Activated CD8-positive, alpha-beta T cell treated with anti-CD3 and anti-CD28 coated beads for 36 hours (primary cell): ENCODE measurements at places on chromosomes 7 and 10. TPM values are rescaled to one million over a fixed set of nuclear protein-coding genes. Genes with fewer than 3 reads are reported as not detected.

DNA sequence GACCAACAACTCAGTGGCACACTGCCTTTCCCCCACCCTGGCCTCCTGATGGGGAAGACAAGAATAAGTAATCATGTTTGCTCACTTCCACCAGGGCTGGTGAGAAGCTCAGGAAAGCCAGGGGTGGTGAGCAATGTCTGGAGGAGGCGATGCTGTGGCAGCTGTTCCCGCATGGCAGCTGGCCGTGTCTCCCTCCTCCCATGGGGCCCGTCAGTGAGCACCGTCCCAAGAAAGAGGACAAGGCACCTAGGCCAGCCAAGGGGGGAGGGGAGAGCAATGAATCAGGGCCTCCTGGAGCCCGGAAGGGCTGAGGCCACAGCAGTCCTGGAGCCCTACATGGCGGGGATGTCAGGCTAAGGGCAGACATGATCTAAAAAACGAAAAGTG is 69.2 kb upstream of the INSIG1 start:
- H3K27me3 ChIP-seq: no peaks in the 10 kb centered on the region
- no peaks in the 10 kb centered on the region for H3K36me3 ChIP-seq
- no peak overlapping the region for H3K4me3 ChIP-seq
- H3K4me1 ChIP-seq: no peaks in the 10 kb centered on the region

DNA sequence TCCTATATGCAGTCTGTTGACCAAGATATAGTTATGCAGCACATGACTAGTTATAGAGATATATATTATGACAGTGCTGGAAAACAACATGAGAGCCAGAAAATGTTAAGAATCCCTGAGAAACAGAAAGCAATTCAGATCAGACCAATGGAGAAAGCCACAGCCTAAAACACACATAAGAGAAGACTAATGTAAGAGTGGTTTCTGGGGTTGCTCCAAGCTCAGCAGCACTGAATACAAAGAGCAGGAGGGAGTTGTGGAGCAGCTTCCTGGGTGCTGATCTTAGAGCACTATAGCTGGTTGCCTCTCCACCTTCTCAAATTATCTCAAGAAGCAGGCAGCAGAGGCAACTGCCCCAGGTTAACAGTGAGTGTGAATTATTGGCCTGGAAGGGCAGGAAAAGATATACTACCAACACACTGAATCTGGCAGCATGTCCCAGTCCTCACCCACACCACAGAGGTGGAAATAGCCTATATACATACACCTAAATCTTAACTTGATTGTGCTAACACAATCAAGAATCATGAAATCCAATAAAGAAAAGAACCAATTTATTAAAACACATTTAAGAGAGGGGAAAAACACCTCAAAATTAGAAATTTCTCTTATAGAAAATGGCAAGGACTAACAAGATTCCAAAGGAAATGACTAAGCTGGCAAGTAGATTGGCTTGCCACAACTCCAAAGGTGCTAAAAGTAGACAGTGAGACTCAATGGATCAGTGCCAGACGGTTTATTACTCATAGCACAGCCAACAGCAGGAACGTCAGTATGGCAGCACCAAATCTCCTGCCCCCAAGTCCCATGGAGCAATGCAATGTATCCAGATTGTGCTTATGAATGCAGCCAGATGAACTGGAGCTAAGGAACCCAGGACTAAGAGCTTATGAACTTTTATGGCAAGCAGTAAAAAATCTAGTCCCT is 5.1 kb downstream of the PTTG1IP2 start:
- H3K4me1 ChIP-seq: no peaks in the 10 kb centered on the region
- no peak for DNase-seq
- H3K36me3 ChIP-seq: no peaks in the 10 kb centered on the region
- peaks cover 12% of the 10 kb centered on the region for H3K27me3 ChIP-seq

DNA sequence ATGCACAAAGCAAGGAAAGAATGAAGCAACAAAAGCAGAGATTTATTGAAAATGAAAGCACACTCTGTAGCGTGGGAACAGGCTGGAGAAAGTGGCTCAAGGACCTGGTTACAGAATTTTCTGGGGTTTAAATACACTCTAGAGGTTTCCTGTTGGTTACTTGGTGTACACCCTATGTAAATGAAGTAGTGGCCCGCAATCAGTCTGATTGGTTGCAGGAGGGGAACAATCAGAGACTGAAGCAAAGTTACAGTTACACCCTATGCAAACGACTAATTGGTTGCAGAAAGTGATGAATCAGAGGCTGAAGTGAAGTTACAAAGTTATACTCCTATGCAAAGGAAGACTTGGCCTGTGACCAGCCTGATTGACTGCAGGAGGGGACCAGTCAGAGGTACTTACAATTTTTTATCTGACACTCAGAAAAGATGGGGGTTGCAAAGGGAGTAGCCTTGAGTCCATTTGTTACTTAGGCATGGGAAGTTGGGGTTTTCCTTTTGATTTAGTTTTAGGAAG is 3.6 kb upstream of the MTPN start:
- H3K36me3 ChIP-seq: peaks cover 2% of the 10 kb centered on the region
- H3K4me1 ChIP-seq: peaks cover 54% of the 10 kb centered on the region
- no peaks in the 10 kb centered on the region for H3K27me3 ChIP-seq
- peak overlapping the region; percentile 81 for H3K27ac ChIP-seq
- peak overlapping the region; percentile 58 for H3K4me3 ChIP-seq

- DNase-seq: no peak
- no peaks in the 10 kb centered on the region for H3K27me3 ChIP-seq
- H3K4me3 ChIP-seq: no peak overlapping the region
- H3K4me1 ChIP-seq: peaks cover 40% of the 10 kb centered on the region
- peaks cover 39% of the 10 kb centered on the region for H3K36me3 ChIP-seq
These were observed 5.8 kb downstream of the FBH1 start for GRCh38 chr10:5895804-5896203.

DNA sequence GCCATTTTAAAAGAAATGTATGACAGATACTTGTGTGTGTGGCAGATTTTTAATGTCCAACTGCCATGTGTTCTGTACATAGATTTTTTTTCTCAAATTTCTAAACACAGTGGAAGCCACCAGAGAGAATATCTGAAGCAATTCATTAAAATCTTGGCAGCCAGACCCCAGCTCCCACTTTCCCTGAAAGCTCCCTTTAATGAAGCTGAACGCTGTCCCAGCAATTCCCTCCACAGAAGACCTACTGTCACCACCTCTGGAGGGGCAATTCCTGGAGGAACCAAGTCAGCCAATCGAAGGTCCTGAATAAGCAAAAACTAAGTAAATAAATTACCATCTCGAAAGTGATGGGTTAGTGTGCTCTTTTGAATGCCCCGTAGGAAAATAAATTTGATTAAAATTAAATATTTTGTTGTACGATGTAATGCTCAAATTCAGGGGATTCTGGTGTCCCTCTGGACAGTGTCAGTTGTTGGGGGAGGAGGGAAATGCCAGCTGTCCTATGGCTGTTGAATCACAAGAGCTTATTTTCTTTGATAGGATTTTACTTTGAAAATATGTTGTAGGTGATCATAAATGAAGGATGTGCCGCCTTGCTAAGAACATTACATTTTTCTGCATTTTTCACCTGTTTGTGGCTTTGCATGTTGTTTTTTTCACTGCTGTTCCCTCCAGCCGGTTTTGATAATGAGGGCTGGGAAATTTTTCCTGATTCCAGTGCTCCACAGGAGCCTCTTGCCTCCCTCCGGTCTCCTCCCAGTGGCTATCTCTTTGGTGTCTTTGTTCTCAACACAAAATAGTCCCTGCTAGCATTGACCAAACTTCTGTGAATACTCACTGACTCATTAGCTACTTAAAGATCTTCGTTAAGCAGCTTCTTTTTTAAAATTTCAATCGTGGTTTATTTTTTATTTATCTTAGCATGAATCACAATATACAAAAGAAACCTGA is 9.2 kb upstream of the GSAP start:
- H3K4me1 ChIP-seq: peaks cover 25% of the 10 kb centered on the region
- H3K27ac ChIP-seq: no peak overlapping the region
- no peak overlapping the region for H3K4me3 ChIP-seq
- DNase-seq: no peak
- no peaks in the 10 kb centered on the region for H3K36me3 ChIP-seq

- H3K36me3 ChIP-seq: no peaks in the 10 kb centered on the region
- H3K27me3 ChIP-seq: peaks cover 66% of the 10 kb centered on the region
- H3K4me1 ChIP-seq: peaks cover 15% of the 10 kb centered on the region
These were observed 472 bp downstream of the SFRP4 start for GRCh38 chr7:37916017-37916672.

- no peaks in the 10 kb centered on the region for H3K4me1 ChIP-seq
- H3K4me3 ChIP-seq: no peak overlapping the region
- no peaks in the 10 kb centered on the region for H3K36me3 ChIP-seq
- DNase-seq: no peak
- no peak overlapping the region for H3K27ac ChIP-seq
These were observed 130.7 kb upstream of the SH2B2 start for GRCh38 chr7:102155821-102156441.

GRCh38 chr7:98286093-98286539 is 4.6 kb downstream of the BRI3 start:
- DNase-seq: no peak
- no peaks in the 10 kb centered on the region for H3K27me3 ChIP-seq
- no peak overlapping the region for H3K27ac ChIP-seq

DNA sequence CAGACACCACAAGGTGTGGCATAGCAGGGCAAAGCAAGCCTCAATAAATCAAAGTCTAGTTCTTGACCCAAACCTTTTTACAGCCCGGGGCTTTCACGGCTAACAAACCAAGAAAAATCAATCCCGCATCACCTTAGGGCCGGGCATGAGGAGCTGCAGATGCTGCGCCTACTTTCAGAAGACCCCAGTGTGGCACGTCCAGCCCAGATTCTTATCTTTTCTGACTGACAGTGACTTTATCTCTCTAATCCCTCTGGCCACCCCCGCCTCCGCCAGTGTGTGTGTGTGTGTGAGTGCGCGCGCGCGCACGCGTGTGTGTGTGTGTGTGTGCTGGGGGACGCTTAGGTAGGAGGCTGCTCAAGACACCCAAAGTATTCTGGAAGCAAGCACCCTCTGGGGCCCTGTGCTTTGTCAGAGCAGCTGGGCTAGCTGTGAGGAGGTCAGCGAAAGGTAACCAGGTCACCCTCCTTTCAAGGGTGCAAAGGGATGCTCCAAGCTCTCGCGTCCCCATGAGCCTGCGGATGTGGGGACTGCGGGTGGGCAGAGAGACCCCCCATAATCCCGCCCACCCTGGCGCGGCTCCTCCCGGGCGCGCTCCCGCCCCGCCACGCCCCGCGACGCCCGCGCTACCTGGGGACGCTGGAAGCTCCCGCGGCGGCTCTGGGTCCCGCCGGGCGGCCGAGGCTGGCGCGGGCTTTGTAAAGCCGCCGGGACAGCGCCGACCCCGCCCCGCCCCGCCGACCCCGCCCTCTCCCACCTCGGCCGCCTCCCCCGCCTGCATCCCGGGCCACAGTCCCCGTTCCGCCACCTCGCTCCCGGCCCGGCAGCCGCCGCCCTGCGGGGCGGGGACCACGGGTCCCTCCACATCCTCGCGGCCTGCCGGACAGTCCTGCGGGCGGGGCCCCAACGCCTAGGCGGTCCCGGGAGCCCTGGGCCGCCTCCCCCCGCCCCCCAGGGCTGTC is 57.1 kb upstream of the RHOBTB1 start:
- H3K27me3 ChIP-seq: peaks cover 42% of the 10 kb centered on the region
- no peak overlapping the region for H3K27ac ChIP-seq
- DNase-seq: peak; percentile 9
- no peaks in the 10 kb centered on the region for H3K36me3 ChIP-seq
- peak overlapping the region; percentile 34 for H3K4me3 ChIP-seq

DNA sequence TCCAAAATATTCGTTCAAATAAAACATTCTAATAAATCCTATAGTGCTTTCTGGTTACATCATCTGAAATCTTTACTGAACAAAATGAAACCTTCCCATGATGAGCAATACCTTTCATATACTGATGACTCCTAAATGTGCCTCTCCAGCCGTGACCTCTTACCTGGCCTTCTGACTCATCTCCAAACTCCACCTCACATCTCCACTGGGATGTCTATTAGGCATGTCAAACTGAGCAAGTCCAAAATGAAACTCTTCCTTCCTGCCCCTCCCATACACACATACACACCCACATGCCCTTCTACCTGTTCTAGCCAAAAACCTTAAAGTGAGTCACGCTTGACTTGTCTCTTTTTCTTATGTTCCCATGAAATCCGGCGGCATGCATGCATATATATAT is 22.9 kb downstream of the GSAP start:
- no peaks in the 10 kb centered on the region for H3K27me3 ChIP-seq
- H3K4me1 ChIP-seq: peaks cover 30% of the 10 kb centered on the region
- peak overlapping the region; percentile 13 for H3K27ac ChIP-seq
- no peak overlapping the region for H3K4me3 ChIP-seq

DNA sequence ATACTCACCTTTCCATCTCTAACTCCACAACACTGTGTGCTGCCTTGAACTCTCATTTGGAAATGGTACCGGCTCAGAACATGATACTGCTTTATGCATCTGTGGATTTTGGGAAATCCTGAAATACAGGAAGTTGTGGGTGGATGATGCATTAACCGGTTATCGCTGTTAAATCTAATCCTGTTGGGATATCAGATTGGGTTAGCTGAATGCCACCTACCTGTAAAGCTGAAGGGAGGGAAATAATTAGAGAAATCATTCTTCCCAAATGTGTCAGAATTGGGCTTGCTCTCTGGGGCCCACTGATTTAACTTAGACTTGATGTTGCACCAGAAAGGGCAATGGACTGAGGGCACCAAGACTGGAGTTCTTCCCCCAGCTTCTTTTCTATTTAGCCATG is 54.0 kb downstream of the CH25H start:
- peaks cover 27% of the 10 kb centered on the region for H3K27me3 ChIP-seq
- no peak for DNase-seq
- no peak overlapping the region for H3K4me3 ChIP-seq
- H3K36me3 ChIP-seq: no peaks in the 10 kb centered on the region
- no peak overlapping the region for H3K27ac ChIP-seq

- H3K27me3 ChIP-seq: no peaks in the 10 kb centered on the region
- H3K27ac ChIP-seq: no peak overlapping the region
- peaks cover 36% of the 10 kb centered on the region for H3K36me3 ChIP-seq
- no peak for DNase-seq
- no peak overlapping the region for H3K4me3 ChIP-seq
- H3K4me1 ChIP-seq: peaks cover 48% of the 10 kb centered on the region
These were observed 18.8 kb downstream of the EZH2 start for GRCh38 chr7:148865283-148865682.

DNA sequence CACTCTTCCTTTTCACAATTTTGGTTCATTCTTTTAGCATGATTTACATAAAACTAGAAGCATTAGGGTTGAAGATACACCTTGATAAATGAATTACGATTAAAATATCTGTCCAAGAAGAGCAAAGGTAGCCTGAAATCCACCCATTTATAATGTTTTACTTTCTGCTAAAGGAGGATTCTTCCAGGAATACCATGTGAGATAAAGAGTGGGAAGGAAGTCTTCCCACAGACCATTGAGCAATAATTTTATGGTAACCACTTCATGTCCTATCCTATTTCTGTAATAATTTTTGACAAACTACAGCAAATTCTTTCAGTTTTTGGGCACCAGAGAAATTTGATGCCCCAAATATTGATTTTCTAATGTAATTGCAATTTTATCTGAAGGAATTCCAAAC is 150.6 kb upstream of the STEAP4 start:
- H3K4me3 ChIP-seq: no peak overlapping the region
- H3K4me1 ChIP-seq: no peaks in the 10 kb centered on the region
- no peak for DNase-seq
- H3K27ac ChIP-seq: no peak overlapping the region

The CFAP46 gene
- total RNA-seq: not detected

The MLLT10 gene
- 36.4 TPM for total RNA-seq

The LRIT1 gene
- total RNA-seq: not detected

The CDC123 gene
- total RNA-seq: 123 TPM

The MACROH2A2 gene
- 3.9 TPM for total RNA-seq

The ANKRD26 gene
- 8.3 TPM for total RNA-seq

The PUS7 gene
- total RNA-seq: 31.5 TPM
